ENCODE measurements at places on chromosomes 3 and 15.

DNA sequence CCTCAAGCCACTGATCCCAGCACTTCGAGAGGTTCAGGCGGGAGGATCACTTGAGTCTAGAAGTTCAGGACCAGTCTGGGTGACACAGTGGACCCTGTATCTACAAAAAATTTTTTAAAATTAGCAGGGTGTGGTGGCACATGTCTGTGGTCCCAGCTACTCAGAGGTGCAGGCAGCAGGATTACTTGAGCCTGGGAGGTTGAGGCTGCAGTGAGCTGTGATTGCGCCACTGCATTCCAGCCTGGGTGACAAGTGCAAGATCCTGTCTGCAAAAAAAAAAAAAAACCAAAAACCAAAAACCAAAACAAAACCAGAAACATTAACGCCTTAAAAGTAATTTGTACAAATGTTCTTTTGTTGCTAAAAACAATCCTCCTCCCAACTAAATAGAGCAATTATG, 27.9 kb upstream of the SLC12A8 start:
- DNase-seq: no peak

DNA sequence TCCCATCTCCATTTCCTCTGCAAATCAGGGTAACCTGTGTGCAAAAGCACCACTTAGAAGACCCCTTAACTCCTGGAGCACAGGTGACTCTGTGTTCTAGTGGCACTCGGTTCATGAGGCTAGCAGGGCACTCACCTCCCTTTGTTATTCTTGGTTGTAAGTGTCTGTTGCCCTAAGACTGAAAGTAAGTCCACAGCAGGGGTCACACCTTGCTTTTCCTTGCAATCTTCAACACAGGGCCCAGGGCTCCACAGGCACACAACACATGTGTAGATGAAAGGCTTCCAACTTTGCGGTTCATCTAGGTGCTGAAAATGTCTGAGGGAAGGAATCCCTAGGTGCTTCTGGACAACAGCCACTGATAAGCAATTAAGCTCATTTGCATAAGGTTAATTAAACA, 2.9 kb downstream of the RNU6-1 start:
- no peak for DNase-seq

- DNase-seq: no peak
These were observed 10.7 kb downstream of the DHX30 start for GRCh38 chr3:47813551-47814177.

GRCh38 chr3:43156812-43157455, 51.1 kb upstream of the POMGNT2 start:
- no peak for DNase-seq

DNA sequence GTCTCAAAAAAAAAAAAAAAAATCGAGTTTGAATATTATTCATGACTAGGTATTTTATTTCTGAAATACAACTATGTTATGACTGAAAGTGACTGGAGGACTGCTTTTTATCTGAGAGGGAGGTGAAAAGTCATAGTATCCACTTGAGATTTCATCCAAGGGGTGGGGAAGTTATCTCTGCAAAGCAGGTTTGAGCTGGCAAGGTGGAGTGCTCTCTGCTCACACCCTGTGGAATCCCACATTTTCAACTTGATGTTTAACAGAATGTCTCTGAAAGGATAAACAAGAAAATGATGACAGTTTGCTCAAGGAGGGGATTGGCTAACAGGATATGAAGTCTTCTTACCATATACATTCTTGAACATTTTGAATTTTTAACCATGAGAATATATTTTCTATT, 27.3 kb upstream of the SEC62 start:
- no peak for DNase-seq

DNA sequence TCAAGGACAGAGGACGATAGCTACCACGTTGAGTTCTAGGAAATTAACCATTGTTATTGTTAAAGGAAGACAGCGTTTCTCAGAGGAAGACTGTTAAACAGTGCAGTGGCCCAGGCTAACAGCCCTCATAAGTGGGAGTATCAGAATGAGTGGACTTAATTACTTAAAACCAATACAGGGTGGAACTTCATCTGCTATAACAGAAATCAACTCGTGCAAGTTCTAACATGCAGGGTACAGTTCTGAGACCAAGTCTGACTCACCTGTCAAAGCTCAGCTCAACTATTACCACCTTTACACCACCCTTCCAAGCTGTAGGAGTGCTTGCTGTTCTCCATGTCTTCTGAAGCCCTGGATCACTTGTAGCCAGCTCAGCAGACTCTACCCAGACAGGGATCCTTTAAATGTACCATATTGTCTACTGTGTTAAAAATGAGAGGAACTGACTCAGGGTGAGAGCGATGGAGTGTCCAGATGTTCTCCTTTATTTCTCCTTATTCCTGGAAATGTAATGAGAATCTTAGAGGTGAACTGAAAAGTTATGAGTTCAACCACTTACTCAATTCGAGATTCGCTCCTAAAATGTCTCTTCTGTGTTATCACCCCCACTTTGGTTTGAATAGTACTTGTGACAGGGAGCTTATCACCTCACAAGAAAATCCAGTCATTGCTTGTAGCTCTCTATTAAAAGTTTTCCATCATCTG, 26.5 kb downstream of the CD86 start:
- DNase-seq: no peak

GRCh38 chr3:52679199-52679538, 6.5 kb downstream of the PBRM1 start:
- DNase-seq: no peak

GRCh38 chr3:188219147-188219546, 65.2 kb downstream of the LPP start:
- no peak for DNase-seq

- no peak for DNase-seq
These were observed 436.0 kb upstream of the TPM1 start for GRCh38 chr15:62606376-62607113.
